ENCODE measurements at places on chromosomes 7 and 10. TPM values are rescaled to one million over a fixed set of nuclear protein-coding genes. Genes with fewer than 3 reads are reported as not detected.

Gene GIMAP8
- total RNA-seq, result 15.5 TPM

Gene PRSS37
- not detected for total RNA-seq

DNA sequence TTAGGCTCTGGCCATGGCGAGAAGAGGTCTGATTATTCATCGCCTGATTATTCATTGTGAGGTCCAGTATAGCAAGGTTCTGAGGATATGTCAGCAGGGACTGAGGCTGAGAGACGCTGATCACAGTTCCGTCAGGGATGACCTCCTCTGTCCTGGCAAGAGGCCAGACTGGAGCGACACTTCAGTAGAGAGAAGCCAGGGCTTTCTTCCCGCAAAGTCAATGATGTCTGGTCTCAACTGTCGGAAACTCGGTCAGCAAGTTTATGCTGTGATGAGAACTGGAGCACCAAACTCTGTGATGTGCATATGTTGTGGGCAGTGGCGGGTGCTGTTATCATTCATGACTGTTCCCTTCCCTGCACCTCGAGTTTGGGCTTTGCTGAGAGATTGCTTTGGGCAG, 29.0 kb upstream of the GNA12 start:
- DNase-seq, result no peak

GRCh38 chr7:37336259-37336658, 112.4 kb downstream of the ELMO1 start:
- DNase-seq, result no peak

DNA sequence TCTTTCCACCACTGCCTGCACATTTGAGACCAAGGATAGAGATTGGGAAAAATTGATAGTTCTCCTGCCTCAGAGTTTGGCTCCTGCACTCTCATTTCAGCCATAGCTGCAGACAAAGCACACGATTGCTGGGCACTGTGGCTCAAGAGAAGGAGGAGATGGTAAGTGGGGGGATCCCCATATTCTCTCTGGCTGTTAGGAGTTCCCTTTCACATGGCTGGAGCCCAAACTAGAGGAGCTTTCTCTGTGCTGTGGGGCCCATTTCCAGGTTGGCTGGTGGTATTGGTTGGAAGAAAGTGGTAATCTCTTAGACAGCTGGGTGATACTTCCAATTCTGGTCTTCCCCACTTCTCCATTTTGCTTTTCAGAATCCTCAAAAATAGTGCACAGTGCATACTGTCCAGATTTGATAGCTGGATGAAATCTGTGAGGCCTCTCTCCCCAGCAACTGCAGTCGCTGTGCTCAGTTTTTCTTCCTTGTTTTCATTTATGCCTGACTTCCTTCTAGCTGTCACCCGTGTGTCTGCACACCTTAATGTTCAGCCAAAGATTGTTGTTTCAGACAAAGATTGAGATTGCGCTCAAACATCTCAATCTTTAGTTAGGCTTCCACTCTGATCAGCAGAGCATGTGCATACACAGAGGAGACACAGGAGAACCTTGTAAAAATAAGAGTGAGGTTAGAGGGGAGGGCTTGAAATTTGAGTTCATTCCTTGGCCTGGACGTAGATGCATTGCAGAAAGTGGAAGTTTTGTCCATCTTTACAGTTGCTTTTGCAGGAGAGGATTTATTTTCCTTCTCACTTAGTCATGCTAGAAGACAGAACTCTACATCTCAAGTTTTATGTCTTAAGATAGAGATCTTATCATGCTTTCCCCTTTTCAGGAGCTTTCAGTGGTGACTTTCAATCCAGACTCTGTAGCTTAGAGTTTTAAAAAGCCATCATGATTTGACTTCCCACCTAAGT, 28.6 kb downstream of the RABGEF1 start:
- DNase-seq, result no peak

DNA sequence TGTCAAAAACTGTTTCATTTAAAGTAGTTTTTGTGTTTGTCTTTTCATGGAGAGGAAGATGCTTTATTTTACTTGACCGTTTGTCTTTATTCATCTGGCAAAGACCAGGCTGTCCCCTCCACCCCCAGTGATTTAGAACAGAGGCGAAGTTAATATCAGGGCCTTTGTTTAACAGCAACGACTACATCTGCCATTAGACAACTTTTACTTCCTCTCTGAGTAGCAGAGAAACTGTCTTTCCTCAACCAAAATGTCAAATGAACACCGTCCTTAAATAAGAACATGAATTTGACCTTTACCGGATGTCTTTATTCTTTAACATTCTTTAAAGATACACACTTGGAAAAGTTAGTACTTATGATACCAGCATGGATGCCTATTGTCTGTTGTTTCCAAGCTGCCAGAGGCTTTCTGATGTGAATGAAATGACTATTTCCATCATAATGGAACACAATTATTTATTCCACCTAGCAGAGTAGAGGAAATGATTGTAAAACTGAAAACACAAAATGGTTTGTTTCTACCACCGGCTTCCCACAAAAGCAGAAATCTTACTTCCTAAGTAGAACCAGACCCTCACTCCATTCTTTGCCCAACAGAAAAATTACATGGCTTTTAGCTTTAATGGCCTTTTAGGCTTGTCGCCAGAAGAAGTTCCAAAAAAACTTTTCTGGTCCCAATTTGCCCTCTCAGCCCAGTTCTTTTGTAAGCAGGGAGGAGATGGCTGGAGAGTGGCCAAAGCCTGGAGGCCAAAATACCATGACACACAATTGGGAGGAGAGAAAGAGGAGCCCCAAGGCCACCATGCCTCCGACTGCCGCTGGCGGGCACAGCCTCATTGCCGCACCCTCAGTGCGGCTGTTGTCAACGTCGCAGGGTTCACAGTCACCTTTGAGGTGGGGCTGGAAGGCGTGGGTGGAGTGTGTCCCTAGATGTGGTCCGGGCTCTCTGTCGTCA, 168.5 kb downstream of the TEX36 start:
- no peak for DNase-seq

GRCh38 chr7:7384228-7384627, 151.4 kb downstream of the COL28A1 start:
- DNase-seq, result no peak

Data from esophagus muscularis mucosa (tissue), 4 donors.